ENCODE measurements at places on chromosomes 13 and 19.

- DNase-seq = peak; percentile 87
Measured at GRCh38 chr19:1266916-1267476, 2.1 kb upstream of the CIRBP start.

GRCh38 chr13:45231722-45232121, 30.9 kb upstream of the KCTD4 start:
- DNase-seq = no peak

- no peak for DNase-seq
Measured at GRCh38 chr19:19740755-19741154, 7.8 kb upstream of the ZNF14 start.

GRCh38 chr13:41812851-41813250, 148.1 kb downstream of the VWA8 start:
- no peak for DNase-seq

GRCh38 chr19:30634996-30635975, 263.1 kb downstream of the ZNF536 start:
- no peak for DNase-seq

- no peak for DNase-seq
Measured at GRCh38 chr19:35975608-35976214, 19.3 kb upstream of the SDHAF1 start.

- DNase-seq = no peak
Measured at GRCh38 chr13:22874839-22875238, 305.9 kb upstream of the SGCG start.

DNA sequence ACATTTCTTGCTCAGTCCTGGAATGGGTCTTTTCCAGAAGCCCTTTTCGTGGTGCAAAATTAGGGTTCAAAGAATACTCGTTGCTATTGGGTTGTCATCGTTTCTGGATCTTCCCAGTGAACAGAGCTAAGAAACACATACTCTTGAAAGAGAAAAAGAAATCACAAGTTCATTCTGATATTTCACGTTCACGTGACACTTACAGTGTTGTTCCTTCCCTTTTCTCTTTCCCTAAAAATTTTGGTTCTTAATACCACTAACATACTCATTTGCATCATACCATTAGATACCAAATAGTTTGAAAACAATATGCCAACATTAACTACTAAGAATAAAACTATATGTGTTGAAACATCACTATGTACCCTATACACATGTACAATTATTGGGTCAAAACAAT, 13.4 kb upstream of the GTF2F1 start:
- no peak for DNase-seq

- DNase-seq = no peak
Measured at GRCh38 chr13:29511980-29512379, 83.5 kb downstream of the SLC7A1 start.

DNA sequence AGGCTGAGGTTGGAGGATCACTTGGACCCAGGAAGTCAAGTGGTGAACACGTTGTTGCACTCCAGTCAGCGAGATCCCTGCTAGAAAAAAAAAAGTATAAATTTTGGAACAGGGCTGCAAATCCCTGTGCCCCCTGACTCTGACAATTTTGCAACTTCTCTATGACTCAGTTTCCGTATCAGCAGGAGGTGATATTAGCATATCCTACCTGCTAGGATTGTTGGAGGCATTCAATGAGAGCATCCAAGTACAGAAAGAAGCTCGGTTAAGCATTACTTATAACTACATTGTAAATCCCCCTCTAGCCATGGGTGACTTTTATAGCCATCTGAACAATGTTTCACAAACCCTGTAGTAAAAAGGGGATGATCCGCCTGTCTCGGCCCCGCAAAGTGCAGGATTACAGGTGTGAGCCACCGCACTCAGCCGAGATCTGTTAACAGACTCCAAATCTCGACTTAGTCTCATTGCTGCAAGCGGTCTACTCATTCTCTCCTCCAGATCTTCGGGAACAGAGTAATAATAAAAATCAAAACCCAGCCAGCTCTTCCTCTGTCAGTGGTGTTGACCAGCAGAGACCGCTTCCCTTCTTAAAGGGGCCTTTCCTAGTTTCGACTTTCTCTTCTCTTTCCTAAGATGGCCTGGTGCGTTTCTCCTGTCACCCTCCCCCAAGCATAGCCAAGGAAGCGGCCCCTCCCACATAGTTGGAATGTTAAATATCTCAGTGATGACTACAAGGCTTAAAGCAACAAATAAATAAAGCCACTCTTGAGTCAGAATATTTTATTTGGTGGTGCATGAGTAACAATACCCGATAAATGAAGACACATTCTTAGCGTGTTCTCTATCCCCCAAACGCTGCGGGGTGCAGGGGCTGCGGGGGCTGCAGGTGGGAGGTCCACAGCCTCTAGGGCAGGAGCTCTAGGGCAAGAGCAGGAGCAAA, 10.3 kb upstream of the BICRA start:
- no peak for DNase-seq

GRCh38 chr19:19835560-19836038, 14.0 kb upstream of the ZNF506 start:
- no peak for DNase-seq

Data from stimulated activated CD8-positive, alpha-beta memory T cell treated with anti-CD3 and anti-CD28 coated beads, Interleukin-4, amount 100 ng/mL, for 48 hours (primary cell).